ENCODE measurements at places on chromosomes 5 and 9.

GRCh38 chr5:54226215-54226614 is 84.2 kb downstream of the ARL15 start:
- no peak for DNase-seq

DNA sequence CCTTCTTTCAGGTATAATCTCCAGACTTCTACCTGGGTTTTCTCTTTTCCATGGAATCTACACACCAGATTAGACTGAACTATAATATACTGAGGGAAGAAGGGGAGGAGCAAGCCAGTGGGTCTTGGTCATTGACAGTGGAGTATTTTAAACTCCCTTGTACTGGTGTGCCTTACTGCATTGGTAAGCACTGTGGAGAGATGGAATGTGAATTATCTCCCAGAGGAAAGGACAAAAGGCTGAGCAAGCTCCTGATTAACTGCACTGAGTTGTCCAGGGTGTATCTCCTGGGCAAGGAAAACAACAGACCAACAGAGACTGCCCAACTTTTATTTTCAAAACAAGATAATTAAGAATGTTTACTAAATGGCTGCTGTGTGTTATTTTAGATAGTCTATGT is 29.8 kb upstream of the SLCO6A1 start:
- no peak for DNase-seq

- no peak for DNase-seq
Measured at GRCh38 chr9:111952559-111952958, 55.9 kb downstream of the UGCG start.

GRCh38 chr5:65073250-65073661 is 304.5 kb downstream of the CWC27 start:
- DNase-seq: no peak

GRCh38 chr5:111697881-111698757 is 58.9 kb downstream of the NREP start:
- DNase-seq: no peak

GRCh38 chr5:9126490-9126889 is 419.4 kb downstream of the SEMA5A start:
- DNase-seq: no peak

DNA sequence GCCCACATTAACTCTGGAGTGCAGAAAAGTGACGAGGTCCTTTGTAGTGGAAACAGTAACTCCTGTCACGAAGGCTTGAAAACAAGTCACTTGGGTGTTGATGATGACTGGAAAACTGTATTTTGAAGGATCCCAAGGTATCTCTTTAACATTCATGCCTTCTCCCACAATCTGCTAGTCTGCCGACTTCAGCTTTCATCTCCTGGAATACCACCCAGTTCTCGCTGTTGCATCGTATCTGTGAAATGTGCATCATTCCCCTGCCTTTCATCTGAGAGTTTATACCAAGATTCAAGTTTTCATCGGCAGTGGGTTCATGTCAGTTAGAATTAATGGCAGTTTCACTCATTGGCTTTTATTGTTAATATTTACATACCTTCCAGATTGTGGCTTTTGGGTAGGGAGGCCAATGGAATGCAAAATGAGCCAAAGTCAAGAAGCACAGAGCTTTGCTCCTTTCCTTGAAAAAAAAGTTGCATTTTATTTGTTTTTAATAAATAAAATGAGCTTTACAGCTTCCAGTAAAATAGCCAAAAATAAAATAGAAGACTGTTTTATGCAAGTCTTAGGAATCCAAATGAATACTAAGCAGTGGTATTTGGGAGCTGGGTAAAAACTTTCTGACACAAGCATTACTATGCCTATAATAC is 575.2 kb upstream of the WWC1 start:
- DNase-seq: no peak

DNA sequence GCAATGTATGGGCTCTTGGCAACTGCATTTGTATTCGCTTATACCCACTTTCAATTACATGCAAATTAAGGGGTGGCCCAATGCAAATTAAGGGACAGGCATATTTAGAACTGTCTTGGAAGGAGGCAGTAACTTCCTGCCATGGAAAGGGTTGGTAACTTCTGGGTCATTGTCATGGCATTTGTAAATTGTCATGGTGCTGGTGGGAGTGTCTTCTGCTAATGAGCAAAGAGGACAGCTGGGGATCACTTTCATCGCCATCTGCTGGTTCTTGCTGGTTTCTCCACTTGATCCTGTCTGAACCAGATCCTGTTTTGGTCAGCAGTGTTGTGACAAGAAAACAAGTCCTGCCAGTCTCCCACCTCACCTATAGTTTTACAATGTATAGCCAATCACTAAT is 23.3 kb upstream of the UGT3A2 start:
- no peak for DNase-seq

GRCh38 chr9:114271556-114272510 is 51.1 kb upstream of the ORM1 start:
- DNase-seq: no peak

DNA sequence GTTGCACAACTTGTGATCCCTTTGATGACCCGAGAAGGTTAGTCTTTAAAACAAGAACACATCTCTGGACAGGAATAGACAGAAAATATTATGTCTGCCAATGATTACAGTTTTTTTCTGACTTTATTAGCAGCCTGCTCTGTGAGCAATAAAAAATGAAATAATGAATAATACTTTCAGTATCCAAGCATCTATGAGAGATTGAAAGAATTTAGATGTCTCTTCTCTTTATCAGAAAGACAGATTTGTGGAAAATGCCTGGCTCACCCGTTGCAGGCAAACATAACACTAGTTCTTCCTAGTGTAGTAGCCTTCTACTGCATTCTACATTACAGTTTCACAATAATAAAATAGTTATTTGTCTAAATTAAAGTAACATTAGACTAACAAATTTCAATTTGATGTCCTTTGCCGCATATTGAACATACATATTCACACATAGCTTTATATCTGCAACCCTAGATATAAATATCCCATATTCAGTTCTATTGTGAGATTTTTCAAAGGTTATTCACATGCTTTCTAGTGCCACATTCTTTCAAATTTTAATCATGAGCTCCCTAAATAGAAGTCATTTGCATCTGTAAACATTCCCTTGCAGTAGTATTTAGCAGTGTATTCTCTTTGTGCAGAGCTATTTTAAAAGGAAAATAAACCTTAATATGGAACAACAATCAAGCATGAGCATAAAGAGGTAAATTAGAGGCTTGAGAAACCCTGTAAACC is 267.3 kb downstream of the EFNA5 start:
- DNase-seq: no peak

DNA sequence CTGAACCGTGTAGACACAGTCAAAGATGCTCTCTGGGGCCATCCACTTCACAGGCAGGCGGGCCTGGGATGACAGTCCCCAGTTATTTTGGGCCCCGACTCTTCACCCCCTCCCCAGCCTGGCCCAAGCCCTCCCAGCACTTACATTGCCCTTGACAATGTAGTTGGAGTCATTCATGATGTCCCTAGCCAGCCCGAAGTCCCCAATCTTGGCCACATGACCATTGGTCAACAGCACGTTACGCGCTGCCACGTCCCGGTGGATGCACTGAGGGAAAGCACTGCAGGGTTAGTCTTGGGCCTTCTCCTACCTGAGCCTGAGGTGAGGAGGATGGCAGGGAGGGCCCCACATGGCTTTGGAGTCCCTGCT is 30.3 kb downstream of the CSF1R start:
- no peak for DNase-seq

- no peak for DNase-seq
Measured at GRCh38 chr9:116501871-116502270, 185.2 kb upstream of the TRIM32 start.

DNA sequence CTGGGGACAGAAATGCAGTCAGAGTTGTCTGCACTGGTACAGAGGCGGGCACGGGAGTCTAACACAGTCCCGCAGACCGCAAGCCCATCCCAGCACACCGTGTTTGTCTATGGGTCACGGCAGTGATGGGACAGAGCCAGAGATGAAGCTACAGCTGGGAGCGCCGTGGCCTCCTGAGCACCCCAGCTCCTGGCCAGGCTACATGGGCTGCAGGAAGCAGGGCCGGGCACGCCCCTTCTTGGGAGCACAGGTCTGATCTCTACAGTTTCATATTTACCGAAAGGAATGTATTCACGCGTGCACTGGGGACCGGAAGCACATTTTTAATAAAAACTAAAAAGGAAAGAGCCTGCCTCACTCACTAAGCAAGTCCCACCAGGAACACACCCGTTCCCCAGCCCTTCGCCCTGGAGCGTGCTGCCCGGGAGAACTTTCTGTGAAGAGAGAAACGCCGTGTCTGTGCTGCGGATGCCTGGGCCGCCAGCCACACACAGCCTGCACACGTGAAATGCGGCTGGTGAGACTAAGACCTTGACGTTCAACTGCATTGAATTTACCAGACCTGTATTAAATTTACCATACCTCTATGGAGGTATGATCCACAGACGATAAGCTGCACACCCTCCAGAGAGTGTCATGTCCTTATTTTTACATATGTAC is 81.1 kb downstream of the VAV2 start:
- no peak for DNase-seq

GRCh38 chr5:90084342-90084741 is 325.2 kb downstream of the CETN3 start:
- DNase-seq: no peak

DNA sequence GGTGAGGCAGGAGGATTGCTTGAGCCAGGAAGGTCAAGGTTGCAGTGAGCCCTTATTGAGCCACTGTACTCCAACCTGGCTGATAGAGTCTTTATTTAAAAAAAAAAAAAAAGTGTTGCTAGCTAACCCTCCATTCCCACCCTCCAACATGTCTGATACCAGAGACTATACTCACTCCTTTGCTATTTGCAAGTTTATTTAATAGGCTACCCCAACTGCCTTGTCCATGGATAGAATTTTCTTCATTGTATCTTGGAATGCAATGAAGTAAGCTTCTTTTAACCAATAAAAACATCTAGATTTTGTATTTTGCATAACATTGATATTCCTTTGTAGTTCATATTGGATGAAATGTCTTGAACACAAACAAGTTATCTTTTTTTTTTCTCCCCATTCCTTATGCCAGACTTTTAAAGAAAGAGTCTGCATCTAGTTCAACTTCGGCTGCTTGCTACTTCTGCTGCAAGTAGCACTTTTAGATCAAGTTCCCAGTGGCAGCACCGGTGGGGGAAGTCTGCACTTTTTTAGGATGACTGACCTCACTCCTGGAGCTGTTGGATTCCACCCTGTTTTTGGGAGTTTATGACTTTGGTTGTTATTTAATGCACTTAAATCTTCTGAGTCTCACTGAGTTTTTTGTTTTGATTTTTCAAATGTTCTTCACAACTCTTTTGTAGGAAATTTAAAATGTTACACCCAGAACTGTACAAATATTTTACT is 112.5 kb downstream of the UHRF2 start:
- DNase-seq: no peak

- DNase-seq: no peak
Measured at GRCh38 chr5:172173564-172174153, 14.4 kb downstream of the STK10 start.

- no peak for DNase-seq
Measured at GRCh38 chr9:99002706-99003105, 59.0 kb downstream of the COL15A1 start.

DNA sequence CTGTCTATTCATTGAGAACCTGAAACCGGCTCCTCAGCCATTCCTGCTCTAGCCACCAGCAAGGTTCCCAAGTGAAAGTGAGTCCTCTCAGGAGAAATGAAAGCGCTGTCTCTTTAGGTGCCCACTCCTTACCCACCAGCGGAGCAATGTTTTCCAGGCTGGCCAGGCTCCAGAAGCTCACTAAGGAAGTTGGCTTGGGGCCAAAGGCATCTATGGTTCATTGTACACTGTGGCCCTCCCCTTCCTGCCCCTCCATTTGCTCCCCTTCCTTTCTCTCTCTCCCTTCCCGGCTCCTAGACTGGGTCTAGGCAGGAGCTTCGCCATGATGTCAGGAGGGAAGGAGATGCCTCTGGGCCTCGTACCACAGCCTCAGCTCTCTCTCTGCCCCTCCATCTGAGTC is 1.1 kb upstream of the GABRP start:
- no peak for DNase-seq

DNA sequence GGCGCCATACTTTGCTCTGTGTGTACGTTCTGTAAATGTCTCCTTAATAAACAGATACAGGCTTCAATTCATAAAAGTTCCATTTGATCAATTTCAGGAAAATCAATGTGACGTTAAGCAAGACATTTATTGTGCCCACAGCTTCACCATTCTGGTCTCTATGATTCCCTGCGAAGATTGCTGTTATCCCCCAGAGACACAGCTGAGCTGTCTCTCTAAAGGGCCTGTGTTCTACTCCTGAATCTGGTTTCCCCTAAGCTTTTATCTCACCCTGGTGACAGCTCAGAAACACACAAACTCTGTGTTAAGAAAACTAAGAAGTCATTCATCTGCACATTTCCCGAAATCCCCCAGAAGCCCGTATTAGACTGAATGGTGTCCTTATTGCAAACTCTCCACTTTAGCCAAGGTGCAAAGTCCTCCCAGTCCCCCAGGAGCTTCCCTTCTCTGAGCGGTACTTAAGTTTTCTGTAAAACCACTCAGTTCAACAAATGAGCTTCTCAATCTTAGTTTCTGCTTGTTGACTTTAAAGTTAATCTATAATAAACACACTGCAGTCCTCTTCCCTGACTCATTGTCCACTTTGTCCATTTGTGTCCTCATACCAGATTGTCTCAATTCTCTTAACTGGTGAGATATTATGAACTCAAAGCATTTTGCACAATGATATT is 1.4 kb upstream of the C5orf15 start:
- DNase-seq: no peak

GRCh38 chr5:138458384-138458783 is 6.9 kb upstream of the EGR1 start:
- no peak for DNase-seq

- no peak for DNase-seq
Measured at GRCh38 chr9:18796696-18797270, 236.2 kb downstream of the SAXO1 start.

DNA sequence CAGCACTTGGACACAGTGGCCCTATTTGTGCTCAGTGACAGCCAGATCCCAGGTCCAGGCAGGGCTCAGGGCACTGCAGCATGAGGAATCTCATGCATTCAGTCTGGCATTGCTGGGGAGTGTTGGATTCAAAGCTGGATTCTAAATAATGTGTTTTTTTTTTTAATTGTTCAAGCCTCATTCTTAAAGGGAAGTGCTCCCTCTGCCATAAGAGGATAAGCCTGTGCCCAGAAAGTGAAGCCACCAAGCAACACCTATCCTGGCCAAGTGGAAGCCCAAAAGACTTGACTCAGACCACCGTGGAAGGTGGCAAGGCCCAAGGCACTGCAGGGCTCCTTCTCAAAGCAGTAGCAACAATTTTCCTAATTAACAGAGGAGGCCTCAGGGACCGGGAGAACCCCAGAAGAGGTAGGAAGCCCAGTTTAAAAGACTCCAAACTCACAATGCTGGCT is 135.6 kb downstream of the ACTL7B start:
- DNase-seq: no peak

GRCh38 chr5:151155775-151156506 is 1.6 kb downstream of the ANXA6 start:
- DNase-seq: no peak

- DNase-seq: no peak
Measured at GRCh38 chr9:129623331-129623730, 2.4 kb upstream of the C9orf50 start.

- DNase-seq: no peak
Measured at GRCh38 chr5:115559524-115559923, 14.9 kb upstream of the FEM1C start.

Data from activated gamma-delta T cell treated with anti-CD3 and anti-CD28 coated beads, Interleukin-2, amount 50 U/mL, for 16 hours (primary cell).